ENCODE measurements at places on chromosomes 6 and 20. TPM values are rescaled to one million over a fixed set of nuclear protein-coding genes. Genes with fewer than 3 reads are reported as not detected.

Gene SYNE1
- 28.1 TPM for total RNA-seq

Gene SSR1
- 115 TPM for total RNA-seq

Gene HLA-DPB1
- 18.3 TPM for total RNA-seq

Gene CNKSR3
- total RNA-seq: 4.0 TPM

Gene PRRT1
- total RNA-seq: 2.9 TPM

Gene SNRPB
- total RNA-seq: 208 TPM

All from Calu3 (cell line).